ENCODE measurements at places on chromosomes 5 and 9. TPM values are rescaled to one million over a fixed set of nuclear protein-coding genes. Genes with fewer than 3 reads are reported as not detected.

Gene FOXD4L4
- total RNA-seq, result not detected

DNA sequence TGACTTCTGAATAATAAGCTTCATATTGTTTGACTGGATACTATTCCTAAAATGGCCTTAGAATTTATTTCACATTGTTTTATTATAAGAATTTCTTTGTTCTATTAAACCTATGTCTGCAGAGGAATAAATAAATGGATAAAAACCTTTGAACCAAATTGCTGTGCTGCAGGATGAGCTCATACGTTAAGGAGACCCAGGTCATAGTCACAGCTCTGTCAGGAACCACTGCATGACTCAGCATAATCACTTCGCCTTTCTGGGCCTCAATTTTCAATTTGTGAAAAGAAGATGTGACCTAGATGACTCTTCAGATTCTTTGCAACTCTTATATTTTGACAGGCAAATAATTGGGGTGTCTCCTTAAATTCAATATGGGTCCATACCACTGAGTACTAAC is 36.7 kb upstream of the HMHB1 start:
- DNase-seq, result no peak

DNA sequence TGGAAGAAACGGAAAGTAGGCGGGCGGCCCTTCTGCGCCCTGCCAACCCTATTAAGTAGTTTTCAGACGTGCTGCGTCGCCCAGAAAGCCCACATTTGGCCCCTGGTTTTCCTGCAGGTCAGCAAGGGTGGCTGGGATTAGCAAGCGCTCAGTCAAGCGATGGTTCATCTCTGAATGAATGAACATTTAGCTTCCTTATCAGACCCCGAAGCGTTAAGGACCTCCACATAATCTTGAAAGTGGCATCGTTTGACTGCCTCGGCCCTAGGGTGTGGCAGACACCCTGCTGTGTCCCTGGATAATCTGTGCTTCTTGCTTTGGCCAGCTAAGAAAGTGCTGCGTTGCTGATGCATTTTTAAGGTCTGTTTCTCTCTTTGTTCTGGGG is 684 bp downstream of the TOR1B start:
- no peak for DNase-seq

DNA sequence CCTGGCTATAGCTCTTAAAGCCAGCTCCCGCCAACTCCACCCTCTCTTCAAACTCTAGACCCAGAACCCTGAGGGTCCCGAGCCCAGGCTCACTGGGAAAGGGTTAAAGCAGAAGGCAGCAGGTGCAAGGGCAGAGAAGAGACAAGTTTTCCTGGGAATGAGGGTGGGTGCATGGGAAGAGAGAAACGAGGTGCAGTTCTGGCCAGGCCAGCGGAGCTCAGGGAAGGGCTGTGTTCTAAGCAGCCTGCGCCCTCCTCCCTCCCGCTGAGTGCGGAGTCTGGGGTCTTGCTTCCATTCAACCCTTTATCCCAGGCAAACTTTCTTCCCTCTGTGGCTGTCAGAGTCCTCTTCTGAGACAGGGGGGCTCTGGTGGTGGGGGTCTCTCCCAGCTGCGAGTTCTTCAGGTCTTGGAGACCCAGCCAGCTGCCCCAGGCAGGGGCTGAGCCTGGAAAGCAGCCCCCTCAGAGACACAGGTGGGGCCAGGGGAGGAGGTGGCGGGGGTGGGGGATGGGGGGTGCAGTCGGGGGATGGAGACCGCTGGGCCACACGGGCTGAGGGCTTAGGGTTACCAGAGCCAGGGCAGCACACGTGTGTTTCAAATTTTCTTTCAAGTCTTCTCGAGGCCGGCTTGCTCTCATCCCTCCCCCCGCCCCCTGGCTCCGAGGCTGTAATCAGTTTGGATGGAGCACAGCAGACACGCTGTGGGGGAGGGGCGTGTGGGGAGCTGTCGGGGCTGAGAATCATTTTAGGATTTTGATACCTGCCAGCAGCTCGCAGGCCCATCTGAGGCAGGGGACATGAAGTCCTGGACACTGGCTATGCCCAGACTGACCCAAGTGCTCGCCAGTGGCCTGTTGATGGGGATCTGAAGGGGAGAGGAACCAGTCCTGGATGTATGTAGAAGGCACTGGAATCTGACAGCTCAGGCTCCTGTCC is 169.6 kb upstream of the SMIM23 start:
- no peak for DNase-seq

DNA sequence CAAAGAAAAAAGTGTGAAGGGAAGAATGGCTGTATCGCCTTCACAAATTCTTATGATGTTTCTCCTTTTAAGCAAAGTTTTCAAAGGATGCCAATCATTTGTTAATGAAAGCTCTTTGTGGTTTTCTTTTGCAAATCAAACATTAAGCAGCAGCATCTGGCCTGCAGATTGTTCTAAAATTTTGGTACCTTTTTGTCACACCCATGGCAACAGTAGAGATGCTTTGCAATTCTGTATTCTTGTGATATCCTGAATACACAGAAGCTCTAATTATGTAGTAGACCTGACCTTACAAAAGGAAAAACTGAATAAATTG is 79.8 kb downstream of the CDO1 start:
- no peak for DNase-seq

- no peak for DNase-seq
Observed at GRCh38 chr5:18465833-18466681, 831.8 kb downstream of the TAF11L14 start.

GRCh38 chr5:10289353-10289752 is 18.3 kb downstream of the CMBL start:
- no peak for DNase-seq

Gene SLC6A18
- not detected for total RNA-seq

DNA sequence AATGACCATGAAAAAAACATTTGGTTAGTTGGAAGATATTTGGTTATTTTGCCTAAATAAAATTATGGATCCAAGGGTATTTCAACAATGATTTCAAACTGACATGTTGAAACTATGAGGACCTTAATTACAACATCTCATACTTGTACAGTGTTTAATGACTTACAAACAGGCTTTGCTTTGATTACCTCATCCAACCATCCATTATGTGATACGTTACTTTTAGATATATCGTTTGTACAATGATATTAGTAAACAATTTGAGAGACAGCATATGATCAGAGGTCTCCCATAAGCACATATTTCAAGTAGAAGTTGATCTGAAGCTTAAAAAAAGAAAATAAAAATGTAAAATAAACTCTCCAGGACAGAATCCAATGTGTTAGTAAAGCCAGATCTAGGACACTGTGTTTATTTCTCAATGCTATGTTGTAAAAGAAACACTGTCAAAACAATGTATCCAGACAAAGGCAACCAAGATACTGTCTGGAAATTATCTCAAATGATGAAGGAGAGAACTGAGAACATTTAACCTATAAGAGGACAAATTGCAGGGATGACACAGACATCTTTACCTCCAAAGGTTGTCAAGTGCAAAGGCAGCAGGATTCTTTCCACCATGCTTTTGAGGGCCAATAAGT is 116.0 kb upstream of the TARS1 start:
- no peak for DNase-seq

DNA sequence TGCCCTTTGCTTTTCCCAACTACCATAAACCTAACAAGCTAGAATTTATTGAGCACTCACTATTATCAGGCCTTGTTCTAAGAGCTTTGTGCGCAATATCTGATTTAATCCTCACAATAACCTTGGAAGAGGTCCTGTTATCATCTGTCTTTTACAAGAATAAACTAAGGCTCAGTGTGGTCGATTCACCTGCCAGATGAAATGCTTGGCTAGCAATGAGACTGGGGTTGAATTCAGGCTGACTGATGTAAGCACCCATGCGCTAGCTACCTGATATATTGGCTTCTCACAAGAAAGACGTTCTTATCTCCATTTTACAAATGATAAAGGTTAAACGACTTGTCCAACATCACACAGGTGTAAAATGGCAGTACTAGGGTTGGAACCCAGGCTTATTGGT is 37.4 kb downstream of the FAT2 start:
- no peak for DNase-seq

DNA sequence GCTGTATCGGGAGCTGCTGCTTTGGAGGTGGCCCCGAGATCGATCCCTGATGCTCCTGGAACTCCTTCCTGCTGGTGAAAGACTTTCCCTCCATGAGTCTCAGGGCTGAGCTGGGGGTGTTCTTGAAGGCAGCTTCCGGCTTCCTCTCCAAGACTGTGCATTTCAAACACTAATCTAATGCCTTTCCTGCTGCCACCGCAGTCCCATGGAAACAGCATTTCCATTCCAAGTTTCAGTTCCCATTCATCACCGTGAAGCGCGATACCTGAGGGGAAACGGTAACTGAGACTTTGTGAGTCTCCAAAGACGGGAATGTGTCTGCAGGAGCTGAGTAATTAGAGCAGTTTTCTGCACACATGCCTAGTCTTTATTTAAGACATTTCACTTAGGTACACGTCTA is 230.1 kb downstream of the PAX5 start:
- no peak for DNase-seq
